ENCODE measurements at places on chromosomes 12 and 14.

DNA sequence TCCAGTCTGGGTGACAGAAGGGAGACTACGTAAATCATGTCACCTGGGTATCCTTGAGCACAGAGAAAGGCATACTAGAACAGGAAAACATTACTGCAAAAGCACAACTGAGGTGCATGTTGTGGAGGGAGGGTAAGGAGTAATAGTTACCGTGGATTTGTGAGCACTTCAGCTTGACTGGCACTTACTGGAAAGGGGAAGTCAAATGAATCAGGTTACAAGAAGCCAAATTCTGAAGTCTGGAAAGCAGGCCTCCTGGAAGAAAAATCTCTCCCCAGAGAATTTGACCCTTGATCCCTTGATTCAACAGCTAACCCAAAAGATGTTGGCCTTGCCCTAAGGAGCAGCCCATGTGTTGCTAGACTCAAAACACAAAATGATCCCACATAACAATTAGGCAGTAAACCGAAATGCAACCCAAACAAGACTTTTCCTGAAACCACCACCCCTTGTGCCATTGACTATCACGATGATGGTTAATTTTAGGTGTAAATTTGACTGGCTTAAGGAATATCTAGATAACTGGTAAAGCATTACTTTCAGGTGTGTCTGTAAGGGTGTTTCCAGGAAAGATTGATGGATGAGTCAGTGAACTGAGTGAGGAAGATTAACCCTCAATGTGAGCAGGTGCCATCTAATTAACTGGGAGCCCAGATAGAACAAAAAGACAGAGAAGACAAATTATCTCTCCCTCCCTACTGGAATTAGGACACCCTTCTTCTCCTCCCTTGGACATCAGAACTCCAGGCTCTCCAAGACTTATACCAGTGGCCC, 108.8 kb downstream of the SLC25A21 start:
- DNase-seq: no peak

GRCh38 chr14:76882651-76883050, 56.4 kb downstream of the LRRC74A start:
- DNase-seq: no peak

- no peak for DNase-seq
These were observed 309.4 kb downstream of the MDGA2 start for GRCh38 chr14:47366006-47366405.

GRCh38 chr12:12870465-12870864, 20.9 kb upstream of the GPRC5A start:
- no peak for DNase-seq

- DNase-seq: no peak
These were observed at the start of gene PLA2G1B for GRCh38 chr12:120327593-120327992. TSS of gene PLA2G1B (minus strand) at chr12:120327779. CDS start at chr12:120327753, 26 bp downstream.

DNA sequence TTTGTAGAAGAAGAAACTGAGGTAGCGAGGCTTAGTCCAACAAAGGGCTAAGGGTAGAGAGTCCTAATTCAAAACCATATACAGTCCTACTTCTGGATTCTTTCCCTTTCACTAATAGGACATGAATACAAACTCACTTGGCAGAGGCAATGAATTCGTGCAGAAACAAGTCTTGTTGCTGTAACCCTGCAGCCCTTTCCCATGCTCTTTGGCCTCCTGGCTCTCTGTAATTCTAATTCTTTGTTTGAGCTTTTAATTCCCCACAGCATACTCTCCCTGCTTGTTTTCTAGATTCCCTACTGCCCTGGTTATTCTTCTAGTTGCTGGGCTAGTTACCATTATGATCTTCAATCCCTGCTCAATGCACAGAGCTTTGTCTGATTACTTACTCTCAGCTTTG, 381.4 kb downstream of the ETNK1 start:
- no peak for DNase-seq

- no peak for DNase-seq
These were observed 42.1 kb downstream of the ELK3 start for GRCh38 chr12:96236221-96236822.

- no peak for DNase-seq
These were observed 10.7 kb upstream of the M6PR start for GRCh38 chr12:8960176-8960575.

DNA sequence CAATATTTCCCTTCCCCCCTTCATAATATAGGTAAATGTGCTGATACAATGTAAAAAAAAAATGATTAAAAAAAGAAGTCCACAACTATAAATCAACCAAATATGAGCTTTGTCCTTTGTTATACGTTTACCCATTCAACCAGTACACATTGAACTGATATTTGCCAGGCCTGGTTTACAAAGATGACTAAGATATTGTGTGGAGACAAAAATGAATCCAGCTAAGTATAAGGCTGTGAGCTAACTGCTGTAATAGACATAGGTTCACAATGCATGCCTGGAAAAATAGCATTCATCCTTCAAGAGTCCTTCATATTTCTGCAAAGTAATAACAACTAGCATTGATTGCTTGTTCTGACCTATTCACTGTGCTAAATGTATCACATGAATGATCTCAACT, 6.9 kb downstream of the C12orf56 start:
- DNase-seq: no peak

DNA sequence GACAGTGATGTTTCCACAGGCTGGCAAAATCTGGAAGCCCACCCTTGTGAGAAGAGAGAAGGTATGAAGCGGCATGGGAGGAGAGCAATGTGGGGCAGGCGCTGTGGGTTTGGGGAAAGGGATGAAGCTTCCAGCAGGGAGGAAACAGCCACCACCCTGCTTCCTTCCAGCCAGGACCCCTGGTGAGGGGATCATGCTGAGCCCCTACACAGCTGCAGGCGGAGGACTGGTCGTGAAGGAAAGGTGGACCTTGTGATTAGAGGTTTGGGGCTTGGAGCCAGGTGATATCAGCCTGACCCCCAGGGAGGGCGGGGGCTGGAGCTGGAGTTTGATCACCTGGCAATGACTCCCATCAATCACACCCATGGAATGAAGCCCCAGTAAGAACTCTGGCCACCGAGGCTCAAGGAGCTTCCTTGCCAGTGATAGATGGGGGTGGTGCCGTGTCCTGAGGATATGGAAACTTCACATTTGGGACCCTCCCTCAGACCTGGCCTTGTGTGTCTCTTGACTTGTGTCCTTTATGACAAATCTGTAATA, 48.6 kb downstream of the RIMBP2 start:
- DNase-seq: no peak

DNA sequence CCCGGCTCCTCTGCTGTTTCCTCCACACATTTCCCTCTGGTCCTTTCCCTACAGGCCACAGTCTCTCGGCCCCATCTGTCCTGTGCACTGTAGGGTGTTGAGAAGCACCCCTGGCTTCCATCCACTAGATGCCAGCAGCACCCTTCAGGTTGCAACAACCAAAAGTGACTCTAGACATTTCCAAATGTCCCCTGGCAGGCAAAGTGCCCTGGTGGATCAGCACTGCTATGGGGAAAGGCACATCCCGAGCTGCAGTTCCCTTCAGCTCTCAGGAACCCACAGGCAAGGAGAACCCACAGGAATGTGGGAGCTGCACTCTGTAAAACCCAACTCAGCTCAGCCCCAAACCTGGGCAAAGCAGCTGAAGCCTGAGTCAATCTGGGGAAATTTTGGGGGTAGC, 77.0 kb downstream of the RBM19 start:
- DNase-seq: no peak

DNA sequence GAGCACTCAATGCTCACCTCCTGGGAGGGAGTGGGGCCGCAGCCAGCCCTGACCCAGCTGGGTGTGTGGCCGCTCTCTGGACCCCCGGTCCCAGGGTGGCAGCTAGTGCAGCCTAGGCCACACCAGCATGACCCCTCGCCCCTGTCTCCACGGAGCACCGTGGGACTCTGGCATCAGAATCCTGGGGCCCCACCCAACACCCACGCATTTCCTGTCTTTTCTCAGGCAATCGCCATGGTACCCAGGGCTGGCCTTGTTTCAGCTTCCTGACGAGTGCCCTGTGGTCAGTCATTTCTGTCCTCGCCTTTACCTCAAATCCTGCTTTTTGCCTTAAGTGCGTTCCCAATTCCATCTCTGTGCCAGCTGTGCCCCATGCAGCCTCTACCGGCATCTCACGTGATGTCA, 15.9 kb downstream of the PACS2 start:
- no peak for DNase-seq

GRCh38 chr12:109288571-109288970, 20.5 kb downstream of the FOXN4 start:
- no peak for DNase-seq

DNA sequence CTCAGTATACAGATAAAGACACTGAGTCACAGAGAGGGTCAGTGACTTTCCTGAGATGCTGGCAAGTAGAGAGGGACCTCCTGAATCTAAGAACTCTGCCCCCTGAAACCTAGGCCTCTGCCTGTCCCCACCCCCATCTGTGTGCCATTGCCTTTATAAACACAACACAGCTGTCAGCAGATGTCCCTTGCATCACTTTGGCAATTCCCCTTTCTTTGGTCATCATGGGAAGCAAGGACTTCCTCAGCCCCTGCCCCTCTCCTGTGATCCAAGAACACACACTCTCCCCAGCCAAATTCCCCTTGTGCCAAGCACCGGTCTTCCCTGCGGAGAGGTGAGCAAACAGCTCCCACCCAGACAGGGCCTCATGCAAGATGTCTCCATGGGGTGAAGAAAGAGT, 8.3 kb downstream of the TSPAN11 start:
- DNase-seq: no peak

DNA sequence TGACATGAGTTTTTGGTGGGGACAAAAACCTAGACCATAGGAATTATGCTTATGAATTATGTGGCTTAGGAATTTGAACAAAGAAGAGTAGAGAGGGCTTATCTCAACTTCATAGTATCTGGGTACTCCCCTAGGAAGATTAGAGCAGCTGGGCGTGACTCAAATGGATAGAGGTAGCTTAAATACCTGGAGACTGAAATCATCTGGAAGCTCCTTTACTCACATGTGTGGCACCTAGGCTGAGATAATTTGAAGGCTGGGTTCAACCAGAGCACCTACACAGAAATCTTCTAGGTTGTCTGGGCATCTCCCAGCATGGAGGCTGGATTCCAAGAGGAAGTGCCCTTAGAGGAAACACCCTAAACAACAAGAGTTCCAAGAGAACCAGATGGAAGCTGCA, 393.9 kb downstream of the ADAMTS20 start:
- no peak for DNase-seq

GRCh38 chr12:132593521-132593920, 16.9 kb downstream of the LRCOL1 start:
- no peak for DNase-seq

DNA sequence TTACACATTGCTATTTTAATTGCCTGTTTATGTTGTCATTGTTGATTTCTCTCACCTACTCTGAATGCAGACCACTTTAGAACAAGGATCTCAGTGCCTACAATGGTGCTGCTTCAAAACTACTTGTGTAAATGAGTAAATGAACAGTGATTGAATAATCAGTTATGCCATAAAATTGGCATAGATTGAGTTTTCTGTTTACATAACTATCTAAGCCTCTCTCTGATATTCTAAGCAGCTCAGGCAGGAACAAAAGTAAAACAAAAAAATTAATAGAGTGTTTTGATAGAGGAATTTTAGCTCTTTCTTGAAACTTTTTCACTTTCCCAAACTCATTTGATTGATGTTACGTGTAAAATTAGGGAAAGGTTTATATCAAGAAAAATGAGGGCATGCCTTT, 232.3 kb upstream of the KITLG start:
- no peak for DNase-seq

DNA sequence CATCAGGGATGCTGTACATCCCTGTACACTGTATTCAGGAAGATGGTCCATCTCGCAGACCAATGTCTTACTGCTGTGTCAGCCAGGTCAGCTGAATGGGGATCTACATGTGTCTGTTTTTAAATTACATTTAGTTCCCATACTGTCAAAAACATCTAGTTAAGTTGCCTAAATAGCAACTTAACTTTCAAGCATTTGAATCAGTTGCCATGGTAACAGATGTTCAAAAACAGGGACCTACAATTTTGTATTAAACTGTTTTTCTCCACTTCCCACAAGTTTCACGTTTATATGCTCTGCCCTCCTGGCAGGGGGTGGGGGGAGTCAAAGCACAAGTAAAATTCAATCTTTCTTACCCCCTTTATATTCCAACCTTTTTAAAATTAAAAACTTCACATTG, 38.3 kb downstream of the C12orf42 start:
- no peak for DNase-seq

GRCh38 chr14:91363776-91364523, 53.7 kb downstream of the CCDC88C start:
- DNase-seq: no peak

DNA sequence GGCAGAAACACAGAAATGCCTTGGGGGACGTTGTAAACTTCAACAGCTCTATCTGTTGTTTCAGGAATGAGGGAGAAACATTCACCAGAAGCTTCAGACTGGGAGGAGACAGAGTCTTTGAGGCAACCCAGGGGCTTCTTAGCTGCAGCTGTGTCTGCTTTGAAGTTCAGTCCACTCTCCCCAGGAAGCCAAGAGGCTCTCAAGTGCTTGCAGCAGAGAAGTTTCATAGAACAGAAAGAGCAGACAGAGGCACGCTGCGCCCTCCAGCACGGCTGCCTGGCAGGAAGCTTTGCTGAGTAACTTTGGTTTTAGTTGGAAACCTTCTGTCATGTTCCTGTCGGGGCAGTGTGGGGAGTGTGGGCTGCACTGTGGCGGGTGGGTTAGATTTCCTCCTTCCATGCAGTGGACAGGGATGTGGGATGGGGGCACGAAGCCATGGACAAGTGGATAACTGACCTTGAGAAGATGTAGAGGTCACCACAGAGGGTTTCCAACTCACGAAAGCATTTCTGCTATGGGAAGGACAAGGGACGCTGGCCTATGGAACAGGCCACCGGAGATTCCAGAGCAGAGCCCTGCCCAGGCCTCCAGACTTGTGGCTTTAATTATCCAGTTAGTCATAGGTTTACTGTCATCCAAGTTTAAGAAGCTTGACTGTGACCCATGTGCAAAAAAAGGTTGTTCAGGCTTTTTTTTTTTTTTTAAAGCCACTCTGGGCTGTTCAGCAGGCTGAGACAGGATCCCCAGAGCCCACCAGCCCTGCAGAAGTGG, 107.7 kb downstream of the ARF6 start:
- DNase-seq: peak; percentile 77

DNA sequence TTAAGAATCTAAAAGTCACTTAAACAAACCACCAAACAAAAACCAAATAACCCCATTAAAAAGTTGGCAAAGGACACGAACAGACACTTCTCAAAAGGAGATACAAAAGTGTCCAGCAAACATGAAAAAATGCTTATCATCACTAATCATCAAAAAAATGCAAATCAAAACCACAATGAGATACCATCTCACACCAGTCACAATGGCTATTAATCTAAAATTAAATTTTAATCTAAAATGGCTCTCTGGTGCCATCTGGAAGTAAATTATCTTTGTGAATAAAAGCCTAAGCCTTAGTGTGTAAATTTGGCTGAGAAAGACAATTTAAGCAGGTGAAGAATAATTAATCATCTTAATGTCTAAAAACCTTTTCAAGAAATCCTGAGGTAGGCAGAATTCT, 204.5 kb upstream of the PPFIA2 start:
- no peak for DNase-seq

DNA sequence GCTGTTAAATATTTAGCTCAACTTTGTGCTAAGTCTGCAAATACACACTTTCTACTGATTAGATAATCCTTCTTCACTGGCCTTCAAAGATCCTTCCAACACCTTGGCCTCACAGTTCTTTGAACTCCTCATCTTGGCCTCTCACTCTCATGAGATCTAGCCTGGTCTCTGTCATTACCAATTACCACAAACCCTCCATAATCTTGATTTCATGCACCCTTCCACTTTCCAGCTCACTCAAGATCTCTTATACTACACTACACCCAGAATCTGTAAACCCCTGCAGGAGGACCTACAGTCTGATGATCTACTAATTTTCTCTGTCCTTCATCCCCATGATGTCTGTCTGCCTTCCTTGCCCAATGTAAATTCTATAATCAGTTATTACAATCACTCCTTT, 71.1 kb downstream of the DUSP16 start:
- DNase-seq: no peak

GRCh38 chr14:99129998-99130397, 142.0 kb downstream of the BCL11B start:
- no peak for DNase-seq

Data from KG1 (cell line).